ENCODE measurements at places on chromosomes 3 and 15.

GRCh38 chr15:60483042-60483441, 4.1 kb upstream of the ICE2 start:
- no peaks in the 10 kb centered on the region for H3K27me3 ChIP-seq
- DNase-seq = no peak
- no peak overlapping the region for H3K27ac ChIP-seq
- no peak overlapping the region for H3K4me3 ChIP-seq

GRCh38 chr3:45261333-45262110, 35.4 kb upstream of the TMEM158 start:
- no peak overlapping the region for H3K4me3 ChIP-seq
- no peak overlapping the region for H3K27ac ChIP-seq
- H3K36me3 ChIP-seq = no peaks in the 10 kb centered on the region

- peaks cover 6% of the 10 kb centered on the region for H3K36me3 ChIP-seq
- no peak overlapping the region for H3K27ac ChIP-seq
- peaks cover 12% of the 10 kb centered on the region for H3K4me1 ChIP-seq
Observed at GRCh38 chr3:185630182-185630622, 44.1 kb downstream of the SENP2 start.

DNA sequence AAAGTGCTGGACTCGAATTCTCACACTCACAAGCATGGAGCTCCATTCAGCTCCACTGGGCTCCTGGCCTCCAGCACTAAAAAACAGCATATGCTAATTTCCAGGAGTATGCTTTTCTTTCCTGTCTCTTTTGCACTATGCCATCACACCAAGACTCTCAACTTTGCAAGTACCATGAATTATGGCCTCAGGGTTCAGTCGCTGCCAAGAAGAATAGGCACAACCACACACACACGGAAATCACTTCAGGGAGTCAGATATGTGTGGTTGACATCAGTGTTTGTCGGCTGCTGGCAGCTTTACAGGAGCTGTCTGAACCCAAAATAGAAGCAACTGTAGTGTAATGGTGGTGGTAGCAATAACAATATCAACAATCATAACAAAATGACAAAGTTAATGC, 305.0 kb upstream of the SLCO3A1 start:
- no peak overlapping the region for H3K4me3 ChIP-seq
- DNase-seq = no peak
- H3K4me1 ChIP-seq = no peaks in the 10 kb centered on the region
- no peaks in the 10 kb centered on the region for H3K27me3 ChIP-seq

GRCh38 chr3:196643201-196643749, 3.8 kb downstream of the NRROS start:
- no peak overlapping the region for H3K4me3 ChIP-seq
- no peak overlapping the region for H3K27ac ChIP-seq
- peaks cover 12% of the 10 kb centered on the region for H3K4me1 ChIP-seq
- no peaks in the 10 kb centered on the region for H3K36me3 ChIP-seq
- no peak for DNase-seq
- no peaks in the 10 kb centered on the region for H3K27me3 ChIP-seq

- no peak overlapping the region for H3K4me3 ChIP-seq
- DNase-seq = no peak
- no peak overlapping the region for H3K27ac ChIP-seq
- no peaks in the 10 kb centered on the region for H3K27me3 ChIP-seq
- H3K4me1 ChIP-seq = no peaks in the 10 kb centered on the region
Observed at GRCh38 chr3:181976526-181976925, 264.8 kb downstream of the SOX2 start.
